ENCODE measurements at places on chromosomes 5 and 9.
A peak's percentile ranks its signal among the peaks of the same experiment; 100 is the strongest.

DNA sequence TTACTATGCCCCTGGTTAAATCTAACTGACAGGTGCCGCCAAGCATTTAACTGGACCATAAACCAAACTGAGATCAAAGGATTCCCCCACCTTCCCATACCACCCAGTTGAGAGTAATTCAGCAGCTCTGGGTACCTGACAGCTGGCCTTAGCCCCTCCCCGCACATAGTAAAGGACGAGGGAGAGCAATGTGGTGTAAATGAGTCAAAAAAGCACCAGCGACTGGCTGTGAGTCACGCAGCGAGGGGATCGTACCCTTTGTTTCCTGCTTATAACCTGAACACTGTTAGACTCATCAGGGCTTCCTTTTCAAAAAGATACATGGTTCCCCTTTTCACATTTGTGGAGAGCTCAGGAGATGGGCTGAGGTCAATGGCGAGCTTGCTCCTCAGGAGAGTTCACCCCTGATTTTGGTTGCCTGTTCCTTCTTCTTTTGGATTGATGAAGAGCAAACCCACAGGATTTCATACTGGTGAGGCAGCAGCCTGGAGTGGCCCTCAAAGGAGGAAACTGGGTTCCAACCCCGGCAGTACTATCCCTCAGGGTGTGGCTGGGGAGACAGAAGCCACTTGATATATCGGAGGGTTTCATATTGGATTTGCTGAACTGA, 71.5 kb downstream of the ANKRD33B start:
- no peak for DNase-seq

DNA sequence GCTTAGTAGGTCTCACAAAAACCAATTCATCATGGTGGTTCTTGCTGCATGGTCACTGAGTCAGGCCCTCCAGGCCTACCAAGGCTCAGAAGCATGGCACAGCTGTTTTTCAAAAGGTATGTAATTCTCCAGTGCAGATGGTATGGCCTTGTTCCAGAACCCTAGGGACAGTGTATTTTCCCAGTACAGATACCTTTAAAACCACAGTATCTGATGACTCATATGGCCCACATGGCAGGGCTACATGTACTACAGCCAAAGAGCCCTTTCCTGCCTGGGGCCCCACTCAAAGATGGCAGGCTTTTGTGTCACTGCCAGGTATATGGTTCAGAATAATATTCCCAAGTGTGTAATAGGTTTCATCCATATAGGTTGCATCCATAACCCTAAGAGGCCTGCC, 16.5 kb downstream of the CSF2 start:
- DNase-seq, result no peak

- no peak for DNase-seq
Measured at GRCh38 chr9:120765910-120766425, 27.2 kb downstream of the FBXW2 start.

- DNase-seq, result no peak
Measured at GRCh38 chr5:139740138-139740991, 55.2 kb upstream of the PSD2 start.

GRCh38 chr5:180026320-180026719, 45.2 kb downstream of the RNF130 start:
- no peak for DNase-seq

DNA sequence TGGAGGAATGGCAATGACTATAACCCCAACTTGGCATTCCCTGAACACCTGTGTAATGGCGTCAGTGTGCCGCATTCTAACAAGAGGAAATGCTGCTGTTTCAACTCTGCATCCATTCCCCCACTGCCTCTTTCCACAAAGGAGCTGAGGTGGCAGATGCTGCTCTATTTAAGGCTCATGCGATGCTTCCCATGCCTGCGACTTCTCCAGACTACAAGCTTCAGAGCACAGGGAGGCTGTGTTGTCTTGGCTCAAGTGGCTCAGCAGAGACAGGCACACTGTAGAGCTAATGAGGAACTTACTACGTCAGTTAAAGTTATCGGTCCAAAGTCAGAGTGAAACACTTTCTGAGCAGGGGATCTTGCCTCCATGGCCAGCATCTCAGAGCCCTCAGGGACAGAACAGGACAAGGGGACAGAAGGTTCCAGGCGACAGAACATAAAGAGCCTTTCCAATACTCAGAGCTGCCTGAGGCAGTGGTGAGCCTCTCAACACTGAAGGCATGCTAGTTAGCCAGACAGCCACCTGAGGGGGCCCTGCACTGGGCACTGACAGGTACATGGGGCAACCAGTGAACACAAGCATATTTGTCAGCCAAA, 21.8 kb downstream of the TNIP1 start:
- DNase-seq, result no peak

DNA sequence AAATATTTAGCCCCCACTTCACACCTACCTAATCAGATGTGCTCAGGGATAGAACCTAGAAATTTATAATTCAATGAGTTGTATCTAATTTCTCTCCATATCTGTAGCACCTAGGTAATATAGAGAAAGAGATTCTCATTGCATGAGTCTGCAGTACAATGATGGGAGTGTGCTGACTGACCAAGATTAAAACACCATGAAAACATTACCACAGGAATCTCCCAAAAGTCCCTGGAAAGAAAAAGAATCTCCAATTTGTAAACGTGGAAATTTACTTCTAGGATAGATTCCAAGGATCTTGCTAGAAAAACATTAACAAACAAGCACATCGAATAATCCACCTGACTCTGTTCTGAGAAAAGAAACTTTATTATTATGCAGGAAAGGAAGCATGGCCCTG, 45.0 kb upstream of the DMRTA1 start:
- no peak for DNase-seq

- peak; percentile 65 for DNase-seq
Measured at GRCh38 chr5:30040488-30041118, 1152.9 kb upstream of the CDH6 start.

DNA sequence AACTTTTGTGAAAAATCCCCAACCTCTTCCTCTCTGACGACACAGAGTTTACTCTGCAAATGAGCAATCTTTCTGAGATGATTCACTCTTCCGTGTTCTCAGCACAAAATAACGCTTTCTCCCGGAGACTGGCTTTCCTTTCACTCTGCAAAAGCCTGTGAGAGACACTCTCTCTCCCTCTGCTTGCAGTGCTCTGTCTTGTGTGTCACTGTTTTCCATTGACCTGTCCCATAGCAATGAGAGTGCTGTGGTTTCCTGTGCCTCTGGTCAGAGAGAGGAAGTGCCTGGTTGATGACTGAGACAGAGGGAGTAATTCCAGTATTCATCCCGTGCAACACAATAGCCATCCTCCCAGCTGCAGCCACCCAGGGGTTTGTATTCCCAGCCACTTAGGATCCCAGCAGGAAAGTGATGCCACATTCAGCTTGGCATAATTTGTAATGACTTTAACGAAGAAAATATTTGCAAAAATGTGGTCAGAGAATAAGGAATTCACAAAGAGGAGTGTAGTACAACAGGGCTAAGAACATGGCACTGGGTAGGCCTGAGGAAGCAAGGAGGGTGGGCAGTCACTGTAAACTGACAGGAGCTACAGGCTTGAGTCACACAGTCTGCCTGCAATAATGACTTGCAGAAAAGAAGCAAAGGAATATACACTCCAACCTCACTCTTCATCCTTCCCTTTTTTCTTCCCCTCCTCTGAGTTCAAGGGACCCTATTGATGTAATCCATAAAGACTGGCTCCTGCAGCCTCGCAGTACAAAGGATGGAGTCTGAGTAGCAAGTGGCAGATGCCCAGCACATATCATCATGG, 463.5 kb upstream of the RGMB start:
- no peak for DNase-seq

DNA sequence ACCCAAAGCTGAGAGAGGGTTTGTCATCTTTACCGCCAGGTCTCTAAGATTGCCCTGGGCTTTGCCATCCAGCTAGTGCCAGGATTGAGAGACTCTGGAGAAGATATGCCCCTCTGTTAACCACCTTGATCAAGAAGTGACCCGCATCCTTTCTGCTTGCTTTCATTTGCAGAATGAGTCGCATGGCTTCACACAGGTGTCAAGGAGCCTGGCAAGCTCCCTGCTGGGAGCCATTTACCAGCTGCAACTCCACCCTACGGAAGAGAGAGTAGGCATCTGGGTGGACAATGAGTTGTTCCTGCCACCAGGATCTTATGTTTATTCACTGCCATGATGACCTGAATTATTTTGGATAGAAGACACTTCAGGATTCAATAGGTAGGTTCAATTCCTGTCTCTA, 43.0 kb downstream of the HSD17B3 start:
- no peak for DNase-seq

GRCh38 chr9:105413525-105413924, 34.3 kb upstream of the FSD1L start:
- peak; percentile 9 for DNase-seq

DNA sequence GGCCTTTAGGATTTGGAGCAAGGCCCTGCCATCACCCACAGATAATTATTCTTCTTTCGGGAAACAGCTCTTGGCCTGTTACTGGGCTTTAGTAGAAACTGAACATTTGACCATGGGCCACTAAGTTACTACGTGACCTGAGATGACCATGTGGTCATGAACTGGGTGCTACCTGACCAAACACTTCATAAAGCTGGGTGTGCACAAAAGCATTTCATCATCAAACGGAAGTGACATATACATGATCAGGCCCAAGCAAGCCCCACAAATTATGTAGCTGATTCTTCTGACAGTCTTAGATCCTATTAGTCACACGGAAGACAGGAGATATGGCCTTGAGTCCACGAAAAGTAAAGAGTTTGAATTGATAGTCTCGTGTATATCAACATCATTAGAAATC, 130.9 kb upstream of the FBN2 start:
- DNase-seq, result no peak

DNA sequence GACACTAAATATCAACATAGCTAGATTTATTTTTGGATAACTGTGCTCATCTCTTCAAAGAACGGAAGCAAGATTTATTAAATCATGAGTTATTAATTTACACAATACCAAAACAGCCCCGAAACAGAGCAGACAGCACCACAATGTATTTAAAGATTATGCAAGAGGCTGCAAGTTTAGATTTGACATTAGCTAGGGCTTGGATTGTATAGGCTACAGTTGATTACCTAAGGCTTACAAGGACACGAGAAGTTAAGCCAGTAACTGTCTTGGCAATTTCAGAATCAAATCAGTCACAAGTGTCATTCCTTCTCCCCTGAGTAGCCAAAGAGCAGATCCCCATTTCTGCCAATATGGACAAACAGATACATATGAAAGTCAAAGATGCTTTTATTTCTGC, 152.6 kb downstream of the MED27 start:
- no peak for DNase-seq

- no peak for DNase-seq
Measured at GRCh38 chr5:102713682-102714231, 41.3 kb upstream of the PAM start.

DNA sequence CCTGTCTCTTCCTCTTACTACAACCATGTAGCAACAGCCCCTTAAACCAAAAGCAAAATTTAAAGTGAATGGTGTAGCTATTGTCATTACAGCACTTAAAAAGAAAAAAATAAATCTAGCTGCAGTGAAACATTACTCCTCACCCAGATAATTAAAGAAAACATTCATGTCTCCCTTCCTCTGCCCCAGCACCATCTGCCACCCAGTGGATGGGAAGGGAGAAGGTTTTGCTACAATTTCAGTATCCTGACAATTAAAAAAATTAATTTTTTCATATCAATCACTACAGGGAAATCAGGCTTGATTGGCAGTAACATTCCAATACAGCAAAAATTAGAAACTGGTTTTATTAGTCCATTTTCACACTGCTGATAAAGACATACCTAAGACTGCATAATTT, 147.4 kb upstream of the PUM3 start:
- no peak for DNase-seq

GRCh38 chr5:18985171-18985758, 1002.7 kb downstream of the CDH18 start:
- no peak for DNase-seq

- DNase-seq, result no peak
Measured at GRCh38 chr9:130101915-130102314, 48.2 kb downstream of the GPR107 start.

GRCh38 chr9:134188386-134189144, 24.2 kb upstream of the RNU6ATAC start:
- DNase-seq, result no peak

DNA sequence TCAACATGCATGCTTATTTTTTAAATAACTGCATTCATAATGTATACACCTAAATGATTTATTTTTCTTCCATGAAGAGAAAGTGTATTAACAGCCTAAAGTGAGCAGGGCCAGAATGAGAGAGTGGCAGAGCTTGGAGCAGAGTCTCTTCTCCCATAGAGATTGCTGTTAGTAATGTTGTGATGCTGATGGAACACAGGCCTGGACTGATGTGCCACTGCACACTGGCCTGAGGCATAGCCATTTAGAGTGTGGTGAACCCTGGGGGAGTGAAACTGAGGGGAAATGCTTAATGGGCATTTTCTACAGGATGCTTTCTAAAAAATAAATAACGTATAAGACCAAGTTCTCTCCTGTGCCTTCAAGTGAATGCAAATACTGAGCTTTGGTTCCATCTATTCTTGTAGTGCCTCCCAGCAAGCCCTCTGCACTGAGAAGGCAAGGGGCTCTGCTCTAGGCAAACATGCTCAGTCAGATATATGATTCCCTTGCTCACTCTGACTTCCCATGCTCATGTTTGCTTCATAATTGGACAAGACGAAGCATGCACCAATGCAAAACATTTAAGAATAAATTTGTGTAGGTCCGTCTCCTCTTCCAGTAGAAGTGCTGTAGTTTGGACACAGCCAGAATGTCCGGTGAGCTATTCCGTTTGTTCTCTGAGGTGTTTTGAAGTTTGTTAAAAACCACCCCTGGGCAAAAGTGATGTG, 185.7 kb downstream of the PBX3 start:
- DNase-seq, result no peak

DNA sequence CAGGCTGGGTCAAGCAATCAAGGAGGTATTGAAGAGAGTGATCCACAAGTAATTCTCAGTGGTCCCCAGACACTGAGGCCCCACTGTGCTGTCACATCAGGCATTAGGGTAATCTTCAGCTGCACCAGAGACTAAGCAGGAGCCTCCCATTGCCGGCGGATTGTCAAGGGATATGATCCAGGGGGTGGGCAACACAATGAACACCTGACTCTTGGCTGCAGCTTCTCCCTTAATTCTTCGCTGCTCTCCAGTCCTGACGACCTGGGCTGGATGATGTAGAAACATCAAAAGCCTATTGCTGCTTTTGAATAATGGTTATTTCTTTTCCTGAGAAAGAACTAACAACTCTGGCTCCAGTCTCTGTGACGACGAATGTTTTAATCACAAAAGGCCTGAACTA, 78.4 kb upstream of the IFNK start:
- no peak for DNase-seq

DNA sequence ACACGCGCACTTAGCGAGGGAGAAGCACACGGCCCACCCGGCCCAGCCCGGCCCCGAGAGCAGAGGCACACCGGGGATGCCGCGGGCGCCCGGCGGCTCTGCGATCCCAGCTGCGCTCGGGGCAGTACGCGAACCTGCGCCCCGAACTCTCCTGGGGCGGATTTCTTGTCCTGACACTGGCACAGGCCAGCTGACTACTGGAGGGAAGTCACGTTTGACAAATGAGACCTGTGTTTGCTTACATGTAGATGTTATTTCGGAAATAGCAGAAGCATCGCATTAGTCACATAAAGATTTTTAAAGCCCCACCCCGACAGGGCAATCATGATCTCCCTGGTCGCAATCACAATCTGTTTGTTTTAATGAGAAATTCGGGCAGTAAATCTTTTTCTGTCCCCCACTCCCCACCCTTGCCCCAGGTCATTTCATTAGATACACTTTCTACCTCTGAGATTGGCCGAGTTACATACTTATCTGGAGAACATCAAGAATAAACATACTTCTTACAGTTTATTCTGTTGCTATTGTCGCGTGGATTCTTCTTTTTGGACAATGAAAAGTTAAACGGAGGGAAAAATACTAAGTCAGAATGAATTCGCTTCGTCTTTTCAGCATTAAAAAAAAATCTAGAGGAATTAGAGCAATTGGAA, 518.9 kb downstream of the CTNND2 start:
- no peak for DNase-seq

Data from NCI-H1105 treated with DMSO at 0.1 percent for 48 hours (cell line).